Mesothelial cell of epicardium (in vitro differentiated cells): ENCODE measurements at places on chromosomes 3 and 15.

DNA sequence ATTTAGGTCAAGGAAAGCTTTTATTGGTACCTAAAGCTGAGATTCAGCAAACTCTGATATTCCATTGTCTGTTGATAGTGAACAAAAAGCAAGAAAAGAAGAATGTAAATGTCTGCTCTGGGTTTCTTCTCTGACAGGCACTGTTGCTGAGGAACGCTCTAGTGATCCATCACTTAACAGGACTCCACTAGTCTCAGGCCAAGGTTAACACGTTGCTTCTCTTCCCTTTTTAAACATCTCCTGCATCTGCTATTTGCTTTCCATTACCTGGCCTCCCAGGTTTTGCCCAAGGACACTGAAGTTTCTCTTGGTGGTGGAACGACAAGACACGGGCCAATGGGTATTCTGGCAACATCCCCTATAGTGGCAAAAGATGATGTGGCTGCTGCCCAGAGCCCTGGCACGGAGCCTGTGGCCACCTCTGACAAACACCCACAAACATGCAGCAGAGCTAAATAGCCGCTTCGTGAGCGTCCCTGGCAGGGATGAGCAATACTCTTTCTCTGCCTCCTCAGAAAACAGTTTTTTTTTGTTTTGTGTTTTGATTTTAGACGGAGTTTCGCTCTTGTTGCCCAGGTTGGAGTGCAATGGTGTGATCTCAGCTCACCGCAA, 97.8 kb upstream of the AKAP13 start:
- no peak for DNase-seq

GRCh38 chr3:57696801-57697321, 4.0 kb upstream of the DENND6A start:
- DNase-seq, result no peak

DNA sequence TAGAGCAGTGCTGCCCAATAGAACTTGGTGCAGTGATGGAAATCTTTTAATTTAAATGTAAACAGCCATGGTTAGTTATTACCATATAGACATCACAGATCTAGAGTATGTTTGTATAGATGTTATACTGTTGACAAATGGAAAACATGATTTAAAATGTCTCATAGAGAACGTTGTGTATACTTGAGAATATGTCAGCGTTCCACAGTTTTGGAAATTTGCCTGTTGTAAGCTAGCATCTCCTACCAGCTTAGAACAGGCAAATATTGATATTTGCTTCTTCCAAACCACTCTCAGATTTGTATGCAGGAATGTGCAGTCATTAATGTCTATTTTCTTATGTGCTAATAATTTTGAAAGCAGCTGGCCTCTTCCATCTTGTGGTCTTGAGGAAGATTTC, 8.4 kb upstream of the LXN start:
- no peak for DNase-seq

GRCh38 chr3:149832086-149832485, 19.1 kb downstream of the RNF13 start:
- no peak for DNase-seq

GRCh38 chr3:22907161-22907780, 295.9 kb upstream of the UBE2E2 start:
- DNase-seq, result no peak

DNA sequence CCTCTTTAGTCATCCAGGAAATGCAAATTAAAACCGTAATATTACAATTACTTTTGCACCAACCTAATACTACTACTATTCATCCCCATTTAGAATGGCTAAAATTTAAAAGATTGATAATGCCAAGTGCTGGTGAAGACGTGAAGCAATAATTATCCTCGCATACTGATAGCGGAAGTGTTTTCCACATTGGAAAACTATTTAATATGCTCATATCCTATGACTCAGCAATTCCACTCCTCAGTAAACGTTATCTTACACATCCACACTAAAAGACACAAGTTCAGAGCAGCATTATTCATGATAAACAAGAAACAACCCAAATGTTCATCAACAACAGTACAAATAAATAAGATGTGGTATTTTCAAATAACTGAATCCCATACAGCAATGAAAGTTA, 70.6 kb downstream of the VPS13C start:
- no peak for DNase-seq

- DNase-seq, result no peak
These were observed 31.1 kb downstream of the TNK2 start for GRCh38 chr3:195877136-195877715.

DNA sequence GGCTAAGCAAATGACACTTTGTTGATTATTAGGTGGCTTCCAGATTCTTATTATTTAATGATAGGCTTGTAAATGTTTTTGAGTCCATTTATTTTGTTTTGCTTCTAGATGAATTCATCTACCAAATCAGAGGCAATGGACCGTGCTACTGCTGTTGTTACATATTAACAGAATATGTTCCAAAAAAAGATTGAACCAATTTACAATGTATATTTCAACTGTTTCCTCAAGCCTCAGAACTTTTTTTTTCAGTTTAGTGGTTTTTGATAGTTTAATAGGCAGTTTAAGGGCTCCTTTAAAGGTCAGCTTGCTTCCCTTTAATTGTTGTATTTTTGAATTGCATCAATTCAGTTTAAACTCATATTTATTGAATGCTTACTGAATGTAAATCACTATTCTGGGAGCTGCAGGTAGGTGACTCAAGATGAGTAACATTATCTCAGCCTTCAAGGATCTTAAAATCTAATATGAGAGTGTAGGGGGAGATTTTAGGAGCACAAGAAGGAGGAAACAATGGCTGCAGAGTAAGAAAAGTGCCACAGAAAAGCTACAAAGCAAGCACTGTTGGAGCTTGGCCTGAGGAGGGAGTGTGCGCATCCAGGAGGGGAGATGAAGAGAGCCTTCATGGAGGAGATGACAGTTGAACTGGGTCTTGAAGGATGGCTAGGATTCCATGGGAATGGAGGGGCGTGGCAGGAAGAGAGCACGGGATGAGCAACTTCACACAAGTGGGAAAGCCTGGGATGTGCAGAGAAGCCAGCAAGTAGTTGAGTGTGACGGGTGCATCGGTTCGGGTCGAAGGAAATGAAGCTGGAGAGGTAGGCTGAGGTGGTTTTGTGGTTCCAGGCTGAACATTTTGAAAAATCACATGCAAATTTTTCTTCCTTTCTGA, 14.7 kb downstream of the MAP2K1 start:
- no peak for DNase-seq

- DNase-seq, result no peak
These were observed 302.5 kb upstream of the GADL1 start for GRCh38 chr3:31196881-31197364.

DNA sequence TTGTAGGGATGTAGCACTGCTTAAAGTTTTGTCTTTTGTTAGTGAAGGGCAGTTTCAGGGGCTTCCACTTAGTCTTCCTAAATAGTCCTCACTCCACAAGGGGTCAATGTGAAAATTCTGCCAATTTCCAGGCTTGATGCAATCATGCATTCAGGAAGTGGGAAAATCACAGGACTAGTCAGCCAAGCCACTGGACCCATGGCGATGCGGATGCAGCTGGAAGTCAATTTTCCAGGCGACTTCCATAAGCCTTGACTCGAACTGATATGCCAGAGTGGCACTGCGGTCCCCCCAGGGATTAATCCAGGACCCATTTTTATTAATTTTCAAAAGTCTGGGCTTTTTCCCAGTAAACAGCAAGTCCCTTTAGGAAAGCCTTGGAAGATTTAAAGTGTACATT, 26.1 kb downstream of the GBE1 start:
- no peak for DNase-seq

DNA sequence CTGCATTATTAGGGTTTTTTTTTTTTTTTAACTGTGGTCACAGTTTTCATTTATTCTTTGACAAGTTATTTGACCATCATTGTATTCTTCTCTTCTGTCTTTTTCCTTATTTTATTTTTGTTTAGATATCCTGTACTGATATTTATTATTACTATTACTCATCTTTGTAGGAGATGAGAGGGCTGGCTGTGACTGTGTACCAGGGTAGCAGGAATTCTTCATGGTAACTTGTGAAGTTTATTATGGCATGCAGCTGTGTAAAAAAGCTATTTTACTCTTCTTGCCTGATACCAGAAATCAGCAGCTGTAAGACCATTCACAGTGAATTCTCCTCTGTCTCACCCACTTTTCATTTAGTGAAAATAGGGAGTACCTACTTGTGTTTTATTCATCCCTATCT, 44.5 kb downstream of the ATP6V1A start:
- DNase-seq, result no peak

- no peak for DNase-seq
These were observed 5.0 kb upstream of the SKOR1 start for GRCh38 chr15:67820122-67820991.

- no peak for DNase-seq
These were observed 75.0 kb downstream of the FEM1B start for GRCh38 chr15:68352401-68353062.

DNA sequence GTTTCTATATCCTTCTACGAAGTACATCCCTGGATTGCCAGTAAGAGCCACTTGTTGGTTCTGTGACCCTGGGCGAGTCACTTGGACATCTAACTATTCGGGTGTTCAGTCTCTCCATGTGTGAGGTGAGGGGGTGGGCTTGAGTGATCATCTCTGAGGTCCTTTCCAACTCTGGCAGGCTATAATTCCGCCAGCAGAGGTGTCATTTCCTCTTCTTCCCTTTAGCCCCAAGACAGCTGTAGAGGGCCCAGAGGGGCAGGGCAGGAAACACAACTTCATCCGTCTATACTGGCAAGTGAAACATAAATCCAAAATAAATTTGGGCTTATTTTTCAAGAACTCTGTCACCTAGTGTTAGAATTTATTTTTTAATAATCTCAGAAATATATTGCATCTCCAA, 38.1 kb downstream of the C2CD4A start:
- no peak for DNase-seq

DNA sequence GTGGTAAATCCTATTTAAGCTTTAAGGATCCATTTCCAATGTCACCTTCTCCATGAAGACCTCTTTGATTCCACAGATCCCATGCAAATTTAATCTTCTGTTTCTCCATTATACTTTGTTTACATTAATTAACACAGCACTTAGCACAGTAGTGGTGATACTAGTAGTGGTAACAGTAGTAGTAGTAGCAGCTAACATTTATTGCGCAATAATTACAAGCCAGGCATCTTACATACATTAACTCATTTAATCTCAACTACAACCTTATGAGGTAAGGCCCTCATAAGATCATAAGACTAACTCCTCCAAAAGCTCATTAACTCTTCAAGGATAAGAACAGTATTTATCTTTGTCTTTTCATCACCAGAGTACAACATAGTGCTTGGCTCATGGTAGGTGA, 54.8 kb upstream of the FSIP1 start:
- no peak for DNase-seq

GRCh38 chr3:126781406-126781805, 77.4 kb downstream of the CHCHD6 start:
- DNase-seq, result no peak

- no peak for DNase-seq
These were observed 49.6 kb downstream of the ISL2 start for GRCh38 chr15:76386178-76386577.

DNA sequence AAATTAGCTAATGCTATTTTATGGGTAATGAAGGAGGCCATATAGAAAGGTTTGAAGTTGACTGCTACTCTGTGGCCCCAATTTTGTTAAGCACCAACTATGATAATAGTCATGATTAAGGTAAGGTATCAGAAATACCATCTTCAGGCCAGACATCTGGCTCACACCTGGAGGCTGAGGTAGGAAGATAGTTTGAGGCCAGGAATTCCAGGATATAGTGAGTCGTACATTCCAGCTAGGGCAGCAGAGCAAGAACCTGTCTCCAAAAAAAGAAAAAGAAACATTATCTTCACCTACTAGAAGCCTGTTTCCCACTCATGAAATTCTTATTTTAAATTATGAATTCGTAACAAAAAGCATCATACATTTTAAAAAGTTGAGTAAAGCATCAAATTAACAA, 64.4 kb downstream of the LRRC28 start:
- no peak for DNase-seq

DNA sequence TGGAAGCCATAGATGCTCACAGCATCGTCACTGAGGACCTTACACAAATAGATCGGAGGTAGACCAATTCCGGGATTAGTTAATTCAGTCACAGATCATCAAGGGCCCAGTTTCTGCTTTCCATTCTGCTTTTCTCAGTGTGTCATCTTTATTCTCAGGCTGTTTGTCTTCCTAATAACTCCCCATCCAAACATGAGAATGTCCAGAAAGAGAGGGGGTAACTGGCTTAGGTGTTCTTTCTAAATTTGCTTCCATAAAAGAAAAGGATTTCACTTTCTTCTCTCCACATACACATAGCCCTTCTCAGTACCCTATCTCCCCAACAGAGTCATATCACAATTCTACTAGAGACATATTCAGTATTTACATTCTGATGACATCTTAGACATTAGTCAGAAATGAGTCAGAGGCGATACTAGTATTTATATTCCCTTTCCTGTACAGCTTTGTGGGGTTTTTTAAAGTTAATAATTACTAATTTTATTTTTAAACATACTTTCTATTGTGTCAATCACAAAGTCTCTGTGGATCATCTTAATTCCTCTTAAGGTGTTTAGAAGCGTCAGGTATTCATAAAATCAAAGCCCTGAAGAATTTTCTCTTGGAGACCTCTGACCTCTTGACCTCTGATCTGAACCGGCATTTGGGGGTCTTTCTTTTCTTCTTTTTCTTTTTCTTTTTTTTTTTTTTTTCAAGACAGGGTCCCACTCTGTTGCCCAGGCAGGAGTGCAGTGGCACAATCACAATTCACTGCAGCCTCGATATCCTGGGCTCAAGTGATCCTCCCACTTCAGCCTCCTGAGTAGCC, 24.3 kb upstream of the IL12A start:
- DNase-seq, result no peak

DNA sequence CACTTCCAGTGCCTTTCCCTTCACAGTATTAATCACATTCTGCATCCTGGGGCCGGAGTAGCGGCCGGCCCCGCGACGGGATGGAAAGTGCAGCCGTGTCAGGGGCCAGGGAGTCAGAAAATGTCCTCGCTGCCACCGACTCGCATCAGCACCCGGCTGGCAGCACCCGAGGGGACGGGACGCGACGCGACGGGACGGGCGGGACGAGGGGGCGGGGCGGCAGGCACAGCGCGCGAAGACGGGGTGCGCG, 353 bp downstream of the ATG3 start:
- no peak for DNase-seq

- DNase-seq, result no peak
These were observed 37.3 kb upstream of the CDV3 start for GRCh38 chr3:133535971-133536881.

- DNase-seq, result no peak
These were observed 24.5 kb downstream of the MB21D2 start for GRCh38 chr3:192892981-192893700.

DNA sequence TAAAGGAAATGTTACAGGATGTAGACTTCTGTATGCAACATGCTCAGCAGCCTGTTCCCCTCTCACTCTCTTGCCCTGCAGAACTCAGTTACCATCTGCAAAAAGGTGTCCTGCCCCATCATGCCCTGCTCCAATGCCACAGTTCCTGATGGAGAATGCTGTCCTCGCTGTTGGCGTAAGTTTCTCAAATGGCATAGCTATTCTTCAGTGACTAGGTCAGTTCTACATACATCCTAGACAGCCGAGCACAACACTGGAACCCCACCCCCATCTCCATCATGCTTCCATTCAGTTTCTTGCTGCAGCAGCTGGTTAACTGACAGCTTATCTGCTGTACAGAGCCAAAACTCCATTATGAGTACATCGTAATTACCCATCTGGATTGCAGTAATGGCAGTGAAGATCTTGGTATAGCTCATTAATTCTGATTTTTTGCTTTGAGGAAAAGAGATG, 4.5 kb downstream of the THBS1 start:
- DNase-seq, result no peak
